ENCODE measurements at places on chromosomes 2 and 18.
A peak's percentile ranks its signal among the peaks of the same experiment; 100 is the strongest.

DNA sequence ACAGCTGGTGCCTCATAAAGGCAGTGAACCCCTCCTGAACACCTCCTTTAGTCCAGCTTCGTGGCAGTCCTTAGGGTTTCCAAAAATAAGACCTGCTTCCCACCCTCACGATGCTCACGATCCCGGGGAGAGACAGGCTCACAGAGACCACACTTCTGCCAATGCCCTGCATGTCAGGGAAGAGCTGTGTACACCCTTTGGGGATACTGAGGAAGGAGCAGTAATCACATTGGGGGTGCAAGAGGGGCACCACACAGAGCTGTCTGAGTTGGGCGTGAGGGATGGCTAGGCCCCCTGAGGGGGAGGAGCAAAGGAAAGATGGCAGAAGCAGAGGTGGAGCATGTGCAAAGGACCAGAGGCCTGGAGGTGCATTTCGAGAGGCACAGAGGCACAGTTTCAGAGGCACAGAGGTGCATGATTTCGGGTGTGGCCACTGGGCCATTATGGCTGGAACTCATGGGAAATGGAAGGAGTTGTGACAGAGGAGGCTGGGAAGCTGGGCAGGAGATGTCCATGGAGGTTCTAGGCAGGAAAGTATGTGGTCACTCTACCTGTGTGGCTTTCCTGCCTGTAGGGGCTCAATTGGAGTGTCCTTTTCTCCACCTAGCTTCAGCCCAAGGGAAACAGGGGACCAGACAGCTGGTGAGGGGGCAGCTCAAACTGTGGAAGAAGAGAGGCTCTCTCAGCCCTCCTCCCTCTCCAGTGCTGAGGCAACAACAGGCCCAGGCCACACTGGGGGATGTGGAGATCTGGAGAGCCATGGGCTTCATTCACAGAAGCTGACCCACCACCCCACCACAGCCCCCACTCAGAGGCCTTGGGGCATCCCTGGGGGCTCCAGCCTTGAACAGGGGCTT lies 115.9 kb downstream of the CAPN13 start:
- no peaks in the 10 kb centered on the region for H3K36me3 ChIP-seq
- peaks cover 33% of the 10 kb centered on the region for H3K4me1 ChIP-seq

GRCh38 chr2:231172025-231172424 lies 26.4 kb upstream of the ARMC9 start:
- DNase-seq, result no peak
- H3K4me1 ChIP-seq, result no peaks in the 10 kb centered on the region
- no peaks in the 10 kb centered on the region for H3K27me3 ChIP-seq
- no peak overlapping the region for H3K4me3 ChIP-seq

DNA sequence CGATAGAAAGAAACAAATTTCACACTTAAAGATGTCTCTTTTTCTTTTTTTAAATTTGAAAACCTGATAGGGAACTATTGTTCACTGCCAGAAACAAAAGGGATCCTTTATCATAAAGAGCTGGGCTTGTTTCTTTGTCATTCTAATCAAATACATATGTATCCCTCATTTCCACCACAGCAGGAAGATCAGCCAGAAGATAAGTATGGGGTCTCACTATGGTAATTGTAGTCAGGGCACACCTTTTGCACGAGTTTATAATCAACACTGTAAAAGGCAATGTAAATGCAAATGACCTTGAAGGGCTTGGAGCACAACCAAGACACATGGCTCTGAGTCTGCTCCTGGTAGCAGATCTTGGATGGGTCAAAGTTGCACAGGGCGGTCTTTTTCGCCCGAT lies 109.5 kb downstream of the NXPH2 start:
- no peak for DNase-seq
- no peaks in the 10 kb centered on the region for H3K27me3 ChIP-seq
- no peak overlapping the region for H3K27ac ChIP-seq
- no peaks in the 10 kb centered on the region for H3K36me3 ChIP-seq
- H3K4me3 ChIP-seq, result no peak overlapping the region

DNA sequence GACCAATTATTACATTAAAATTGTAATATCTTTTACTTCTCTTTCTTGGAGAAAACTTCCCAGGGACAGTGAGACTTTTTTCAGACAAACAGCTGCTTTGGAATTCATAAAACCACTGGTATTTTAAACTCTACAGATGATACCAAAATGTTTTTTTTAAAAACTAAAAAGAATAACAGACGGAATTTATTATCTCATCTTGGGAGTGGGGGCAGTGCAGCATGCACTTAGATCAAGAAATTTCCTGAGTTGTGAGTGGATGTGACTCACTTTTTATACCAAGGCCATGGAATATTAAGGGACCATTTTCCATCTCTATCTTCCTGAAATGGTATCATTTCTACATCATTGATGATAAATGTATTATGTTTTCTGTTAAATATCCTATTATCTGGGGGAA lies 422.8 kb upstream of the HNRNPA3 start:
- no peak overlapping the region for H3K4me3 ChIP-seq
- no peaks in the 10 kb centered on the region for H3K27me3 ChIP-seq
- no peak overlapping the region for H3K27ac ChIP-seq
- H3K4me1 ChIP-seq, result peaks cover 11% of the 10 kb centered on the region

DNA sequence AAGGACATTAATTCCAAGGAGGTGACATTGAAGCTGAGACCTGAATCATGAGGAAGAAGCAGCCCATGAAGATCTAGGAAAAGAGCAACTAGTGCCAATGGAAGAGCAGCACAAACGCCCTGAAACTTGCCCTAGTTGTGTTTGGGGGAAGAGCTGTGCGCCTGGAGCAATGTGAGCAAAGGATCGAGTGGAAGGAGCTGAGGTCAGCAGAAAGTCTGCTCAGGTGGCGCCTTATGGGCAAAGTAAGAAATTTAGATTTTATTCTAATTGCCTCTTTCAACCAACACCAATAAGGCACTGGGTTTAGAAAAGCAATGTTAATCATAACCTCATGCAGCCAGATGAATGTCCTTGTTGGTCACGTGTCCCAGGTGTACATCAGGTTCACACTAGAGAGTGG lies 226.0 kb upstream of the THSD7B start:
- no peak for DNase-seq
- no peak overlapping the region for H3K4me3 ChIP-seq
- no peak overlapping the region for H3K27ac ChIP-seq
- H3K4me1 ChIP-seq, result no peaks in the 10 kb centered on the region

DNA sequence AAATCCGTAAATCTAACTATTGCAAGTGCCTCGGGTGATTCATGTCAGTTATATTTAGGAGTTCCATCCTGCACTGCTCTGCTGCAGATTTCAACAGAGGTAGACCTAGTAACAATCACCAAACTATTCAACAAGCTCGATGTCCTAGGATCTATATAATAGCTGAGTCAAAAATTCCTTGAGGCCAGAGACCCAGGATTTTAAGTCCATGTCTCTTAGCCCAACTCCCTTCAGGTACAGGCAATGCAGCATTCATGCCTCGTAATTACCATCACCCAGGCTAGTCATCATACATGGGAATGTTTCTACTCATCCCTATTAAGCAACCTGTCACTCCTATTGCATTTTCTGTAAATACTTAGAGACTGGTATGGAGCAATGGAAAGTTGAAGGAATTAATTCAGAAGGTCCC lies 729 bp downstream of the TM4SF20 start:
- no peaks in the 10 kb centered on the region for H3K36me3 ChIP-seq
- H3K27me3 ChIP-seq, result no peaks in the 10 kb centered on the region
- DNase-seq, result no peak
- H3K27ac ChIP-seq, result no peak overlapping the region

DNA sequence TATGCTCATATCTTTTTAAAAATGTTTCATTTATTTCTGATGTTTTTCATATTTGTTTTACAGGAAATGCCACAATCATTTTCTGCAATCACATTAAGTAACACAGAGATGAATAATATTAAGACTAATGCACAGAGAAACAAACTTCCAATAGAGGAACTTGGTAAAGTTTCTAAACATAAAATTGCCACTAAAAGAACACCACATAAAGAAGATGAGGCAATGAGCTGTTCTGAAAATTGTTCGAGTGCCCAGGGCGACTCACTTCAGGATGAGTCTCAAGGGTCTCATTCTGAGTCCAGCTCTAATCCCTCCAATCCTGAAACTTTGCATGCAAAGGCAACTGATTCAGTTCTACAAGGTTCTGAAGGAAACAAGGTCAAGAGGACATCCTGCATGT lies 70.4 kb downstream of the APLF start:
- DNase-seq, result no peak
- H3K27me3 ChIP-seq, result no peaks in the 10 kb centered on the region
- no peaks in the 10 kb centered on the region for H3K36me3 ChIP-seq
- no peak overlapping the region for H3K27ac ChIP-seq
- H3K4me3 ChIP-seq, result no peak overlapping the region

GRCh38 chr2:215624423-215624829 lies 188.6 kb upstream of the FN1 start:
- no peak overlapping the region for H3K27ac ChIP-seq
- DNase-seq, result peak; percentile 14
- no peaks in the 10 kb centered on the region for H3K27me3 ChIP-seq
- H3K4me1 ChIP-seq, result no peaks in the 10 kb centered on the region
- no peak overlapping the region for H3K4me3 ChIP-seq

DNA sequence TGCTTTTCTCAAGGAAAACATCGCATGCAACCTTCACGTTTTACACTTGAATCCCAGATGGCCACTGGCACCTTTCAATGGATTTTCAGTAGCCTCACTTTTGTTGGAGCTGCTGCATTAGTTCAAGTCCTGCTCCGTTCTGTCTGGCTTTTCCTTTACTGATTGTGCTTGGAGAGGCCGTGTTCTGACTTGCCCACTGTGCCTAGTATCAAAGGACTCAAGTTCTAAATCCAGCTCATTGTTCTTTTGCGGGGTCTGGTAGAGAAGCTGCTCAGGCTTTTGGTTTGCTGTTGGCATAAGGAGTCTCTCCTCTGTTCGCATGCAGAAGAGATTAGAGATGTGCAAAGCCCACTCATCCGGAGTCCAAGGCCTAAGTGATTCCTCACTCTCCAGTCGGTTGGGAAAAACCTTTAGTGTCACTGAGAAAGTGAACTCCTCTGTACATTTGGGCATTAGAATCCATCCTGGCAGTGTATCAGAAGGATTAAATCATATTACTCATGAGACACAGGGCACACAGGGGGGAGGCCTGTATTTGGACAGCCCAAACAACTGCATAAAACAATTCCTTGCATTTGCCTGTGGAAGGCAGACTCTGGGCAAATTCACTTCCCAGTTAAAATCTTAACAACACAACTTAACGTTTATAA lies 69.7 kb downstream of the NCK2 start:
- H3K27ac ChIP-seq, result no peak overlapping the region
- H3K27me3 ChIP-seq, result no peaks in the 10 kb centered on the region
- DNase-seq, result no peak
- peaks cover 40% of the 10 kb centered on the region for H3K4me1 ChIP-seq
- H3K36me3 ChIP-seq, result peaks cover 6% of the 10 kb centered on the region

- H3K4me1 ChIP-seq, result no peaks in the 10 kb centered on the region
- H3K27me3 ChIP-seq, result no peaks in the 10 kb centered on the region
- no peak overlapping the region for H3K27ac ChIP-seq
- H3K36me3 ChIP-seq, result no peaks in the 10 kb centered on the region
- peak; percentile 1 for DNase-seq
- no peak overlapping the region for H3K4me3 ChIP-seq
Observed at GRCh38 chr2:97740590-97741182, 27.3 kb downstream of the ZAP70 start.

- H3K4me3 ChIP-seq, result no peak overlapping the region
- no peaks in the 10 kb centered on the region for H3K36me3 ChIP-seq
- no peaks in the 10 kb centered on the region for H3K27me3 ChIP-seq
- DNase-seq, result no peak
Observed at GRCh38 chr2:215036314-215036713, 102.1 kb downstream of the ABCA12 start.

DNA sequence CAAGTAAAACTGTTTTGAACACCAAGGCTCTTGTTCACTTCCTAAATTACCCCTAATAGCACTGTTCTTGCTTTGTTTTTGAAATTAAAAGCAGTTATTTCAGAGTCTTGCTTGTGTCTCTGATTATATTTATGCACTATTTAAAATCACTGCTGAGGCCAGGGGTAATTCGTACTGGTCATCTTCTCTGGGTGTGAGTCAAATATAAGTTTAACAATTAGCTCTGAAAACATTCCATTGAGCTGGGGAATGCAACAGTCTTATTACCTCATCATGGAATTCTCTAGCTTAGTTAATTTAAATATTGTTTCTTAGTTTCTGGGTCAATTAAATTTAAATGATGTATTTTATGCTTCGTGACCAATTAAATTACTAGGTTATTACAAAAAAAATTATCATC lies 135.0 kb downstream of the MEIS1 start:
- DNase-seq, result no peak
- H3K27ac ChIP-seq, result no peak overlapping the region
- H3K36me3 ChIP-seq, result no peaks in the 10 kb centered on the region

DNA sequence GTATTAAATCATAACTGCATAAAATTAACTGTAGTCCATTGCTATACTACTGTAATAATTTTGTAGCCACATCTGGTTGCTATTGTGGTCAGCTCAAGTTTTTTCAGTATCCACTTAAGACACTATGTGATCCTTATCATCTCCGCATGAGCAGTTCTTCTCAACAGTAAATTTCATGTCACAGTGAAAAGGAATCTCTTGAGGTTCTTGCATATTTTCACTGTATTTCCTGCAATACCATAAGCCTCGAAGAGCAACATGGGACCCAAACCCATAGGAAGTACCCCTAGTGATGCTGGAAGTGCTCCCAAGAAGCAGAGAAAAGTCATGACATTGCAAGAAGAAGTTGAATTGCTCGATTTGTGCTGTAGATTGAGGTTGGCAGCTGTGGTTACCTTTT lies 86.7 kb downstream of the LDLRAD4 start:
- no peak overlapping the region for H3K27ac ChIP-seq
- no peaks in the 10 kb centered on the region for H3K27me3 ChIP-seq
- no peak overlapping the region for H3K4me3 ChIP-seq
- H3K36me3 ChIP-seq, result no peaks in the 10 kb centered on the region

Measured in gastrocnemius medialis (tissue), 4 donors.